ENCODE measurements at places on chromosomes 5 and 9.

- no peak for DNase-seq
These were observed 407.2 kb upstream of the SGCD start for GRCh38 chr5:155919725-155920124.

DNA sequence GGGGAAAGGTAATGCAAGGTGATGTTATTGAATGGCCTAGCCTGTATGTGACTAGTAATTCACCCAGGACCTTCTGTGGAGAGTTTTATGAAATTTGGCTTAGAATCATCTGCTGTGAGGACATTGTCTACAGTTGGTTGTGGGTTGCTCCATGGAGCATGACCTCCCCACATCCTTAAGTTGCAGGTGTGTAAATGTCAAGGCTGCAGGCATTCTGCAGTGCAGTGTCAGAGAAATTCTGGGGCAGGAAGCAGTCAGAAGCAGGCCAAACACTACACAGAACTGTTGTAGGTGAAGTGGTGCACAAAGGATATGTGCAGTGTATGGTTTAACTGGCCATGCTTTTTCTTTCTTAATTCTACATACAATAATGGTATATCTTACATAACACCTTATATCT lies 588.3 kb downstream of the EBF1 start:
- DNase-seq = no peak

DNA sequence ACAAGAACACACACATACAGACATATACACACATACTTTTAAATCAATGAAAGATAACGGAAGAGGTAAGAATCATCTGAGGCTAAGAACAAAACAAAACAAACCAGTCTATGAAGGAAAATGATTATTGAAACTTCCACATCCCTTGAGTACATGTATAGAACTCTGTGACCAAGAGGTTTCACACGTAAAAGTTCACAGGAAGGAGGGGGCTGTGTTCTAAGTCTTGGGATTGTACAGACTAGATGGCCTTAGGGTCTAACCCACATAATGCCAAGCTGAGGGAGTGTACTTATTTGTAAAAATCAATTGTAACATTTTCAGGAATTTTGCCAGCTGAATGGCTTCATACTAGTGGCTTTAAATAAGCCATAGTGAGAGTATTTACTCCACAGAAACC lies 144.4 kb upstream of the IFNE start:
- no peak for DNase-seq

DNA sequence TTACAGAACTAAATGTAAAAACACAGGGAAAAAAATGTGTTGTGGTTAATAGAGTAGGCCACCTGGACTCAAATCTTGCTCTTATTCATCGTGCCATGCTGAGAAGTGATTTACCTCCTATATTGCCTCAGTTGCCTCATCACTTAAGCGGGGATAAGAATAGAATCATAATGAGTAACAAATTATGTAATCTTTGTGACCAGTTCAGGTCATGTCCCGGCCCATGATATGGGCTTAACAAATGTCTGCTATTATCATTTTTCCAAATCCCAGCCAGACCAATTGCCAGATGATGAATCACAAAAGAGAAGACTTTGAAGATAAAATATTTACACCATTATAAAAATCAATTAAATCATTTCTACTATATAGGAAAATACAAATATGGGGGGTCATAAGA lies 89.8 kb downstream of the CDH6 start:
- no peak for DNase-seq

DNA sequence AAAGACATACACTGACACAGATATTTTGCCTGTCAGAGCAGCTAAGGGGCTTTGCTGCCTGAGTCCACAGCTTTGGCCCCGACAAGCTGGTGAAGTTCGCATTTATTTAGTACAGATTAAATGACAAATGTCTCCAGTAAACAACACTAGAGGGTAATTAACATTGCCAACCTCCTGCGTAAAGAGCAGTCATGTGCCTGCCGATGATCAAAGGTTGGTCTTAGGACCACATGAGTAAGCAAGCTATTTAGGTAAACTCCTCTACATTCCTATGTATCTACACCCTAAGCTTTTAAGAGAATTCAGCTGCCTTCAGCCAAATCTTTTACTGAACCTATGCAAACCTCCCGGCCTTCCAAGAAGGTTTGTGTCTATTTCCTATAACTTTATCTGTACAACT lies 73.0 kb upstream of the PJA2 start:
- DNase-seq = no peak

DNA sequence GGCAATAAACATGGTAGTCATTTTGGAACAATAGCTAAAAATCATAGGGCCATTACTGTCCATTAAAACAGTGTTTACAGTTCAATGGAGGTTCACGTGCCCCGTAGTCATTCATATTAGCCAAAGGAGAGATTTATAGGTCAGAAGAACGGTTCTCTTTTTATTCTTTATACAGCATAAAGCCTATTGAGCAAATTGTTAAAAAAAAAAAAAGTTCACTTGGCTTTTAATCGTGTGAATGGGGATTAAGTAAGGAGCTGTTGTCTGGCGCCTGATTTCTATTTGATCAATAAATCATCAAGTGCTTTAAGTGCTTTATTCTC lies 69.1 kb upstream of the TBCA start:
- no peak for DNase-seq

GRCh38 chr9:78314953-78315870 lies 18.3 kb downstream of the PSAT1 start:
- DNase-seq = no peak

- no peak for DNase-seq
These were observed 24.9 kb downstream of the TRPM3 start for GRCh38 chr9:71096421-71097108.

- DNase-seq = no peak
These were observed 697.0 kb upstream of the RGMB start for GRCh38 chr5:98076501-98076900.

DNA sequence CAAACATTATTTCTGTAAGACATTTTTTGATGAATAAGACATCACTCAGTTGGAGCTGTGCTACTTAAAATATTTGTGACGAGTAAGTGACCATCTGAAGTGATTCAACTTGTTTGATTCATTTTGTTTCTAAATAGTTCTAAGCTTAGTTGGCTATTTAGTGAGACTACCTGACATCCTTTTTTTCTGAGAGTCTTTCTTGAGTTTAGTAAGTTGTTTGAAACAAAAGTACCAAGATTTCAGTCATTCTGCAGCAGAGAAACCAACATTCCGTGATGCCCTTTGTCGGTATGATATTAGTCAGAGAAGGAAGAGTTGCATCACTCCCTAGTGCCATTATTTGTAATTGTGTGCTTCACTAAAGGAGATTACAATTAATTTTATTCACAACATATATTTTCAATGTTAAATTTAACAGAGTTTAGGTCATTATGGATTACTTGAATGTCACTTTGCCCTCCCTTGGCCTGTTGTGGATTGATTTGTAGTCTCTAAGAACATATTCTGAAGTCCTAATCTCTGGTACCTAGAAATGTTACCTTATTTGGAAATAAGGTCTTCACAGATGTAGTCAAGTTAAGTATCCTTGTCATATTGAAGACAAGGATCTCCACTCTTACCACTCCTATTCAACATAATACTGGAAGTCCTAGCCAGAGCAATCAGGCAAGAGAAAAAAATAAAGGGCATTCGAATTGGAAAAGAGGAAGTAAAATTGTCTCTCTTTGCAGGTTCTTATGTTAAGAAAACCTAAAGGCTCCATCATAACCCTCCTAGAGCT lies 212.2 kb downstream of the PCSK1 start:
- no peak for DNase-seq

DNA sequence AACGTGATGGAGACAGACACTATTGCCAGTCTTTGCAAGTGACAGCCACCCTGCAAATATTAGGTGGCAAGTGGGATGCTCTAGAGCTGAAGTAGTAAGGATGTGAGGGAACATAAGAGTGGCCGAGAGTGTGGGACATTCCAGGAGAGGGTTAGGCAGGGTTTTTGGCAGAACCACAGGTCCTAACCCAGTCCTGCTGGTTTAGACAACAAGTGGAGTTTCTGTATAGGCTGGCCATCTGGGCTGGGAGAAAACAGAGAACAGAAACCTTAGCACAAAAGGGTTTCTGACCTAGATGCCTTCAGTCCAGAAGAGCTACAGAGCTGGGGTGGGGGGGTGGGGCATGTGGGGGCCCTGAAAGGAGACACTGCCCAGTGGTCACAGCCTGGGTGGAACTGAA lies 107.4 kb downstream of the TMEM174 start:
- no peak for DNase-seq

DNA sequence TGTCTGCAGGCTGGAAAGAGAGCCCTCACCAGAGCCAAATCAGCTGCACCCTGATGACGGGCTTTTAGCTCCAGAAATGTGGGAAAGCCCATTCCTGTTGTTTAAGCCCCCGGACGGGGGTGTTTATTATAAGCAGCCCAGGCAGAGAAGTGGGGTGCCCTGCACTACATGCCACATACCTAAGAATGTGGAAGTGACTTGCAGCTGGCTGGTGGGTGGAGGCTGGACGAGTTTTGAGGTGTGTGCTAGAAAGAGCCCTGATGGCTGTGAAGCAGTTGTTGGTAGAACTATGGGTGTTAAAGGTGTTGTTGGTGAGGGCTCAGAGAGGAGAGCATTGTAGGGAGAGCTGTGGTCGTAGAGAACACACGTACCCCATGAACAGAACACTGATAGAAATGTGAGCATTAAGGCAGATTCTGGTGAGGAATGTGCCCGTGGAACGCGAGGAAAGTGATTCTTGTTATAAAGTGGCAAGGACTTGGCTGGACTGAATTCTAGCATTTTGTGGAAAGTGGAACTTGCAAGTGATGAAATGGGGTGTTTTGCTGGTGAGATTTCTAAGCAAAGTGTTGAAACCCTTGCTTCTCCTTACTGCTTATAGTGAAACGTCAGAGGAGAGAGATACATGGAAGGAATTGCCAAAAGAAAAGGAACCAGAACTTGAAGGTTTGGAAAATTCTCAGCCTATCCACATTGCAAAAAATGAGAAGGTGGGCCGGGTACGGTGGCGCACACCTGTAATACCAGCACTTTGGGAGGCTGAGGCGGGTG lies 38.9 kb downstream of the AHRR start:
- DNase-seq = no peak

DNA sequence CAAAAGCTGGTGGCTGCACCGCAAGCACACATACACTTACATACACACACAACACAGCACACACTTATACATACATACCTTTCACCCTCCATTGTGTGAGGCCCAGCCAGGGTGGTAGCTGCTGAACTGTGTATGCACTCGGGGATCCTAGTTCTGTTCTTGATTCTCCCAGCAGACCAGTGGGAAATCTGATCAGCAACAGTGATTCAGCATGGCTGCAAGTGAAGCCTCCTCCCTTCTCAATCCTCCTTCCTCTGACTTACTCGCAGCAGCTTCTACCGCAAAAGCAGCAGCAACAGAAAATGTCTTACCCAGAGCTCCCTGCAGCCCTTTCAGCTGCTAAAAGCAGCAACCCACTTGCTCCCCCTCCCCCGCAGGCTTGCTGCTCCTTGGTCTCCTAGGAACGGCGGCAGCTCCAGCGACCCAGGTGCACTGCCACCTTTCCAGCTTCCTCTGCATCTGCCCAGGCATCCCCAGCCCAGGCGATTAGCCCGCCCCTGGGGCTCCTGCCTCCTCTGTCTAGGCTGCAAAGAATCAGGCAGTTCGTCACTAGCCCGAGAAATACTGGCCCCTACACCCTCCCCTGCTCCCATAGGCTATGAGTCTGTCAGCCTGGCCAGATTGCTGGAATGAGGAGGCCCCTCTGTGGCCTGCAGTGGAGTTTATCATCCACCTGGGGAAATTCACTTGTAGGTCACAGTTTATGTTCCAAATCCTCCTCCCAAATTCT lies at the start of gene KLHL3:
Gene KLHL3 (minus strand): TSS at position 535 of the 730 bp plus-strand sequence. CDS start 443 bp downstream, at position 92.
- peak; percentile 61 for DNase-seq

GRCh38 chr9:2151171-2151570 lies 136.0 kb downstream of the SMARCA2 start:
- no peak for DNase-seq

GRCh38 chr9:99732715-99733114 lies 89.0 kb upstream of the NR4A3 start:
- DNase-seq = no peak

GRCh38 chr9:89810431-89810830 lies 205.6 kb downstream of the GADD45G start:
- no peak for DNase-seq

- peak; percentile 47 for DNase-seq
These were observed 66.8 kb downstream of the ARL15 start for GRCh38 chr5:54243483-54244080.

DNA sequence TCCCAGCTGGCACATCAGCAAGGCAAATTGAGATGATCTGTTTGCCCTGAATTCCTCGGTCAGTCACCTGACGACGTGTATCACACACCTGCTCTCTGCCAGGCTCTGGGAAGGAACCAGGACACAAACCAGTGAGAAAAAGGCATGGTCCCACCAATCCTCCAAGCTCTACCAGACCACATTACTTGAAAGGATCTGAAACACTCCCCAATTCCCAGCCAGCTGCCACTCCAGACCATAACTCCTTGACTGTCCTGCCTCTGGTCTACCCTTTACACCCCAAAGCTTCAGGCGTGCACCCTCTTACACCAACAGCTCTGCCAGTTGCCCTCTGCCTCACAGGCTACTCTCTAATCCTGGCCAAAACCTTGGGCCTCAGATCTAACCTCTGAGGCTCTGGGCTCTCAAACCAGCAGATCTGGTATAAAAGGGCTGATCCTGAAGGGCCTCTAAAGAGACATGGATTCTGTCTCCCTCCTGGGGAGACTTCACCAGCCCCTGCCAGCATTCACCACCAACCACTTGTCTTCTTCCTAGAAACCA lies 6.8 kb downstream of the MGAT1 start:
- DNase-seq = no peak

DNA sequence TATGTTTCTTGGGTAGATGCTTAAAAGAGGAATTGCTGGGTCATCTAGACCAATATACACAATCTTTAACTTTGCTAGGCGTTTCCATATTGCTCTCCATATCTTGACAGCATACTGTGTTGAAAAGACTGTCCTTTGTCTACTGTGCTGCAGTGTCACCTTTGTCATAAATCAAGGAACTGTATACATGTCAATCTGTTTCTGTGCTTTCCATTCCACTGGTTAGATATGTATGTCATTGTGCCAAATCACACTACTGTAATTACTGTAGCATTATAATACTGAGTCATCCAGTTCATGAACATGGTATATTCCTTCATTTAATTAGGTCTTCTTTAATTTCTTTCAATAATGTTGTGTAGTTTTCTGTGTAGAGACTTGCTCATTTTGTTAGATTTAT lies 149.7 kb upstream of the RASGRF2 start:
- no peak for DNase-seq

GRCh38 chr5:148989567-148989966 lies 73.3 kb downstream of the SH3TC2 start:
- no peak for DNase-seq

- no peak for DNase-seq
These were observed 21.4 kb downstream of the SNX18 start for GRCh38 chr5:54539001-54539400.

GRCh38 chr5:59464969-59465368 lies 428.6 kb downstream of the PDE4D start:
- DNase-seq = no peak

GRCh38 chr5:146827901-146828300 lies 50.7 kb downstream of the PPP2R2B start:
- no peak for DNase-seq

GRCh38 chr5:108084105-108084504 lies 297.8 kb downstream of the FBXL17 start:
- no peak for DNase-seq

Measured in endothelial cell (in vitro differentiated cells).